ENCODE measurements at places on chromosomes 2 and 18. TPM values are rescaled to one million over a fixed set of nuclear protein-coding genes. Genes with fewer than 3 reads are reported as not detected.

The KYNU gene
- total RNA-seq: 2.4 TPM

The BCL11A gene
- total RNA-seq: 41.9 TPM

The ZNF532 gene
- 43.7 TPM for total RNA-seq

The FOXI3 gene
- total RNA-seq: not detected

The SLC30A3 gene
- total RNA-seq: not detected

The ABHD1 gene
- 0.24 TPM for total RNA-seq

The ATP6V1B1 gene
- total RNA-seq: 1.1 TPM

The ANKRD62 gene
- not detected for total RNA-seq

The CNDP1 gene
- not detected for total RNA-seq

The PTPRN gene
- total RNA-seq: 0.36 TPM

The IL36A gene
- not detected for total RNA-seq

The PDK1 gene
- total RNA-seq: 26.8 TPM

The C2orf66 gene
- total RNA-seq: under 0.01 TPM

Measured in hair follicle dermal papilla cell (primary cell).